Large intestine (tissue), 12 donors: ENCODE measurements at places on chromosomes 5 and 9. TPM values are rescaled to one million over a fixed set of nuclear protein-coding genes. Genes with fewer than 3 reads are reported as not detected.

ZDHHC21 gene
- 16.7 TPM for polyA plus RNA-seq

GFI1B gene
- polyA plus RNA-seq: 6.2 TPM

CDH9 gene
- polyA plus RNA-seq: 0.91 TPM

DAB2 gene
- polyA plus RNA-seq: 178 TPM

REEP2 gene
- polyA plus RNA-seq: 38.6 TPM

TSSK1B gene
- not detected for polyA plus RNA-seq

PCDHB6 gene
- 0.96 TPM for polyA plus RNA-seq

CYSRT1 gene
- 71.7 TPM for polyA plus RNA-seq

UNC5A gene
- polyA plus RNA-seq: 1.0 TPM

OR2S2 gene
- not detected for polyA plus RNA-seq

ZNF618 gene
- 8.1 TPM for polyA plus RNA-seq

RLN2 gene
- polyA plus RNA-seq: 0.22 TPM

SHOC1 gene
- 0.10 TPM for polyA plus RNA-seq

CAMSAP1 gene
- polyA plus RNA-seq: 9.8 TPM

- DNase-seq: no peak
Observed at GRCh38 chr5:72940082-72940481, 15.8 kb upstream of the FCHO2 start.

- DNase-seq: no peak
Observed at GRCh38 chr5:602466-603035, 9.6 kb upstream of the CEP72 start.

DNA sequence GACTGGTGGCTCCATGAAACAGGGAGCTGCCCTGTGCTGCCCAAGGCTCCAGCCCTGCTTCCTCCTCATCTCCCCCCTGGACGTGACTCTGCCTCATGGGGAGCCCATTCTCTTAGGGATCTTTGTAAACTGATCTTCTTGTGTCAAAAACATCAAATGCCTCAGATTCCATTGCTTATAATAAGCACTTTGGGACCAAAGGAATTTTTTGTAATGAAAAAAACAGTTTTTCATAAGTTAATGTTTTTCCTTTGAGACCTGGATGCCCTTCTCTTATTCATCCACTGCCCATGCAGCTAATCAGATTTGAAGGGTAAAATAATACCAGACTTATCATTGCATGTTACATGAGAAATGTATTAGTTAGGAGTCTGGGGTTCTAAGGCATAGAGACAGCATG lies 41.7 kb downstream of the PALM2AKAP2 start:
- DNase-seq: no peak

DNA sequence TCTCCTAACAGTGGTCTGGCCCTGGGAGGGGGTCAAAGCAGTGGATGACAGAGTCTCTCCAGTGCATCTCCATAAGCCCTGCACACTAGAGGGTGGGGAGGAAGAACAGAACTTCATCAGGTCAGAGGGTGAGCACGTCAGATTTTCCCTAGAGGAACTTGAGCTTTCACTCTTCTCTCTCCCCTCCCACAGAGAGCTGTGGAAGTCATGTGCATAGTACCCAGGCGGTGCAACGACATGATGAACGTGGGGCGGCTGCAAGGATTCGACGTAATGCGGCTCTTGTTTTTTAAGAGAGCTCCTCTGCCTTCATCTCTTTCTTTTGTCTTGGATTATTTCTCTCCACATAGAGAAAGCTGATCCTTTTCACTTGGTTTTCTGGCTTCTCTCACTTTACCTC lies 100.2 kb upstream of the OTULINL start:
- no peak for DNase-seq

GRCh38 chr9:78326564-78326963 lies 29.6 kb downstream of the PSAT1 start:
- DNase-seq: no peak

DNA sequence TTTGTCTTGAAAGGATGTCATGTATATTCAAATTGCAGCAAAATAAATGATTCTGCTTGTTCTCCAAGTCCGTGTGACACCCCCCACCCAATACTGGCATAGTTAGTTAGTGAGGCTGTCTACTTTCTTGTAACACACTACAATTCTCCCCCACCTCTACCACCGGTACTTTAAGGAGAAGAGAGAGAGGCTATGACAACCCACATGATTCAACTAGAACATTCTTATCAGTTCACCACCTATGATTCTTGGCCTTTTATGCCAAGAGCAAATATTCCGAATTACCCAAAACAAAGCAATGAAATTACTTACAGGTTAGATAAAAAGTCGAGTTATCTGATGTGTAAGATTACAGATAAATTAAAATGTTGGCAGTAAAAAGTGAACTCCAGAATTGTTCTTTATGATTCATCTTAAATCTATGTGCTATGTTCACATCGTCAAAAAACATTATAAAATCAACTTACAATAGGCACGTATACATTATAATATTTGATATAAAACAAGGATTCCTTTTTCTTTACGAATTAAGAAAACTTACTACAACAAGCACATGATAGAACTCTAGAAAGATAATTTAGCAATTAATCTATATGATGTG lies 14.4 kb downstream of the MEF2C start:
- no peak for DNase-seq

GRCh38 chr5:1460054-1460682 lies 14.9 kb upstream of the SLC6A3 start:
- no peak for DNase-seq

DNA sequence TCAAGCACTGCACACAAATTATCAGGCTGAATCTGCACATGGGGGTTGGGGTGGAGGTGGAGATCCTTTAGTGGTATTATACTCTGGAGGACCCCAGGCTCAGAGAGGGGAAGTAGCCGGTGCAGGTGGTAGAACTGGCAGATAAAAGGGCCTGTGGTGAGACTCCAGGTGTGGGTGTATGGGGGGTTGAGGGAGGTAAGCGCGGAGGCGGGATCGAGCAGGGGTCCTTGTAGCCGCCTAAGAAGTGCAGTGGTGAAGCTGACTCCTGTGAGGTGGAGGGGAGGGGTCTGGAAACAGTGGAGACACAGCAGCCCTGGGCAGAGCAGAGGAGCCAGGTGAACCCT lies 841 bp downstream of the ACSL6 start:
- no peak for DNase-seq

DNA sequence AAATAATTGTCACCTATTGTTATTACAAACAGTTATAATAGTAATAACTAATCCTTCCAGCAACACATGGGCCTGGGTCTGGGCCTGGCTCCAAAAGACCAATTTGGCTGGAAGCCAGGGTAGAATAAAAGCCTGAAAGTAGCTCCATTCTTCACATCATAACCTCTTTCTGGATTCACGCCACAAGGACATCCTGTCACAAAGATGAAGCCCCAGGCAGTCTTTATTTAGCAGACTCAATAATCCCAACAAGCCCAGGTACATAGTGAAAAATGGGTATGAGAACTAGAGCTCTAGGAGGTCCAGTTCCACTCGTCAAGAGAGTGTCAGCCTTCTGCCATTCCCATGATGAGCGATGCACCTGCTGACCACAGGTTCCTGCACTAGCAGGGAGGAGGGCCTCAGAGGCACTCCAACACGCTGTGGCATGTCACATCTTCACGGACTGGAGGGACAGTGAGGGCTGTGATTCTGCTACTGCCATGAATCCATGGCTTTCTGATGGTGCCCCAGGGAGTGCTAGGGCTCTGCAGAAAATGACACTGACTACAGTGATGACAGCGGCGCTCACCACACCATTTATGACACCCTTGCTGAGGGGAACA lies 124.9 kb downstream of the SPOCK1 start:
- DNase-seq: no peak

DNA sequence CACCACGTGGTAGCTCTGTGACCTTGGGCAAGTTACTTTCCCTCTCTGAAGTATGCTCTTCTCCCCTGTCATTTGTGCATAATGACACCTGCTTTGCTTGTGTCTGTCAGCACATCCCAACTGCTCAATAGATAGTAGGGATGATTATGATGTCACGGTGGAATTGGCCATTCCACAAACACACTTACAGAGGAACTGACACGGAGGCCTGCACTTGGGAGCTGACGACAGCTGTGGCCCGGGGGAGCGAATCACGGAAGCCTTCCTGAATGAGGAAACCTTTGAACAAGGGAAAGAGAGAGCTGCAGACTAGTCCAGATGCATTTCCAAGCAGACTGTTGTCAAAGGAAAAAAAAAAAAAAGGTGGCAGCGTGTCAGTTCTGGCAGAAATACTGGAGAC lies 21.0 kb downstream of the TLX3 start:
- DNase-seq: no peak

- DNase-seq: no peak
Observed at GRCh38 chr5:59500014-59500413, 393.5 kb downstream of the PDE4D start.

GRCh38 chr5:127892467-127893207 lies 189.4 kb downstream of the CCDC192 start:
- no peak for DNase-seq

- no peak for DNase-seq
Observed at GRCh38 chr5:51829691-51830090, 446.4 kb downstream of the ISL1 start.

- no peak for DNase-seq
Observed at GRCh38 chr5:73338256-73339050, 110.1 kb downstream of the FOXD1 start.

DNA sequence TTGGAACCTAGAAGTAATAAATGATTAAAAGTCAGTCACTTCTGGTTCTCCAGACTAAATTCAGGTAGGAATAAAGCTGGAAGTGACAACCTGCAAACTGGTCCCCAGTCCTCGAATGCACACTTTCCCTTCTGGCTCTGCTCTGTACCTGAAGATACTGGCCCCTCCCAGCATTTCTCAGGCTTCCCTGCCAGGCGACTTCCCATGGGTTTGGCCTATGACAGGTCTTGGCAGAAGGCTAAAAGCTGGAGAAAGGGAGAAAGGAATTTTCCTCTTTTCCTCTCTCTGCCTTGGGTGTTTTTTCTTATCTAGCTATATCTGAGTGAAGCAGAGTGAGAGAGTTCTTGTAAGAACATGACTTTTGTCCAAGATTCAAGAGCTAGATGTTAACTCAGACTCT lies 1005.7 kb downstream of the DTWD2 start:
- no peak for DNase-seq

DNA sequence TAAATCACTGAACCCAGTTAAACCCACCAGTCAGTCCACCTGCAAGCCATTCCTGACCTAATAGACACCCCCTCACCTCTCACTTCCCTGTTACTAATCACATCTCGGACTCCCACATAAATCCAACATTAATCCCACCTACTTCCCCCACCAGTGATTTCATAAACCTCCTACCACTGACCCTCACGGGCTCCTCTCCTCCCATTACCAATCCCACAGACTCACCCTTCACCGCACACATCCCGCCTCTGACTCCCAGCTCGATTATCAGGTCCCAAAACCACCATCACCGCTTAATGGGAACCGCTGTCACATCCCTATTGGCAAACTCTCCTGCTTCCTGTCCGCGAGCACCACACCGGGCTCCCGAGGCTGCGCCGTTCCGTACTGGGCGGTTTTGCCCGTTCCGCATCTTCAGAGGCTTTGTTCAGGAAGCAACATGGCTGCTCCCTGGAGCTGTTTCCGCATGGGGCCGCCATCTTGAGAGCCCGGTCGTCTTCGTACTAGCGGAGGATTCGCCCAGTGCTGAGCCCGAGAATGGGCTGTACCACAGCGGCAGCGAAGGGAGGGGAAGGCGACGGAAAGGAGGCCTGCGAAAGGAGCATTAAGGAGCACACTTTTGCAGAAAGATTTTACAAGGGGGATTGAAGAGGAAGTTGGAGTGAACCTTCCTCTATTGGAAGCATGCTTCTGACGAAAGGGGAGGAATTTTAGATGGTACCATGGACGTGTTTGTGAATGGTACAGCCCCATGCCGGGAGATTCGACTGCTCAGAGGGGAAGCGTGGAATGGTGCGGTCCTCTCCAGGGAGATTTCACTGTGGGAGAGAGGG lies at the start of gene ZNF300:
Gene ZNF300, minus strand, starts transcription at position 502 of the 833 bp plus-strand sequence. CDS start 1,825 bp downstream, outside the sequence.
- peak; percentile 90 for DNase-seq

- no peak for DNase-seq
Observed at GRCh38 chr5:168890816-168891812, 311.9 kb upstream of the PANK3 start.

GRCh38 chr5:178595150-178595549 lies 5.0 kb upstream of the COL23A1 start:
- no peak for DNase-seq

DNA sequence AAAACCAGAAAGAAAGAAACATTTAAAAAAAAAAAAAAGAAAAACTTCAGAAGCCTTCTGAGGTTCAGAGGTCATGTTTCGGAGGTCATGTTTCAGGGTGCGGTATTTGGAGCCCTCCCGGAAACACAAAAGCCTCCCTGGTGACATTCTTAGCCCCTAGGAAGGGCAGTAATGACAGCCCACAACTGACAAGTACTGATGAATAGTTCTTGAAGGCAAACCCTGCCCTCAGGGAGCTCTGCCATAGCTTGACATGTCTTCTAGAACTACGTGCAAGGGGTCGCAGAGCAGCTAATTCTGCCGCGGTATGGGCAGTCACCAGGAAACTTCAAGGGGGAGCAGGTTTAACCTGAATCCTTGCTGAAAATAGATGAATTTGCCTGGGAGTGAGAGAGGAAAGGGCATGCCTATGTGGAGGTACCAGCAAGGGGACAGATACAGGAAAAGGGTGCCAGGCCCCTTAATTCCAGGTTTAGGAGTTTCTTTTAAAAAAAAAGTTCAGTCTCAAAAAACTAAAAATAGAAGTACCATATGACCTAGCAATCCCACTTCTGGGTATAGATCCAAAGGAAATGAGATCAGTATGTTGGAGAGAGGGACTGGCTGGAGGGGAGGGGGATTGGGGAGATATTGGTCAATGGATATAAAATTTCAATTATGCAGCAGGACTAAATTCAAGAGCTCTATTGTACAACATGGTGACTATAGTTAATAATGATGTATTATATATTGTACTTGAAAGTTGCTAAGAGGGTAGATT lies 98.4 kb downstream of the C9orf152 start:
- DNase-seq: no peak

- no peak for DNase-seq
Observed at GRCh38 chr5:76717222-76718083, 1.5 kb downstream of the F2R start.
